ENCODE measurements at places on chromosomes 5 and 9.

DNA sequence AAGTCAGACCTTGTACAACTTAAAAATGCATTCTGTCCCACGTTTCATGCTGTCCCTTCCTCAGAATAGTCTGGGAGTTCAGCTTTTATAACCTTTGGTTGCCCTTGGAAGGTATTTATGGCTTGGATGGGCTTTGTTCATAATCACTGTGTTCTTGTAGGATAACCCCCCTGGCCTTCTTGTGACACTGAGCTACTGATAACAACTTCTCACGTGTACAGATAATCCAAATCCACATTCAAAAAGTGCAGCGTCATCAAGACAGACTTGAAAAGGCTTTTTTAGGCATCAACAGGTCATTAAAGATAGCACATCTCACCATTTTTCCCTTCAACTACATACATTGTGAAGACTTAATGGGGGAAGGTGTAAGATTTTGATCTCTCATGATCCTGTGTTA is 42.0 kb downstream of the SLC1A3 start:
- DNase-seq, result no peak

- peak; percentile 89 for DNase-seq
Observed at GRCh38 chr5:113487781-113488644, at the start of gene MCC. TSS of gene MCC (minus strand) at chr5:113488453.

DNA sequence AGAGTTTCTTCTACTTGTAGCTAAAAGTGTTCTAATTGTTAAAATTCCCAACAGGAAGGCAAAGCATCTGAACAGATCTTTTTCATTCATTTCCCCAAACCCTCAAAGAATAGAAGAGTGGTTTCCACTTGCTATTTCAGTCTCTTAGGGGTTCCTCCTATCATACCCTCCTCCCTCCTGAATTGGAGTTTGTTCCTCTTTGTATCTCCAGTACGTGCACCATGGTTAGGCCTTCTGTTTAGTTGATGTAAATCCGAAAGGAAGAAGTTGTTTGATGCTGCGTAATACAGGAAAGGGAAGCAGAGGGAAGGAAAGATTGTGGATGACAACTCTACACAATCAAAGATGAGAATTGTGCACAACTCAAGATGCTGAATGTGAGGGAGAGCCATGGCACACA is 303.6 kb downstream of the PIK3R1 start:
- no peak for DNase-seq

- no peak for DNase-seq
Observed at GRCh38 chr5:32690153-32690552, 21.0 kb upstream of the NPR3 start.

GRCh38 chr9:117783828-117784227 is 79.6 kb downstream of the TLR4 start:
- DNase-seq, result no peak

DNA sequence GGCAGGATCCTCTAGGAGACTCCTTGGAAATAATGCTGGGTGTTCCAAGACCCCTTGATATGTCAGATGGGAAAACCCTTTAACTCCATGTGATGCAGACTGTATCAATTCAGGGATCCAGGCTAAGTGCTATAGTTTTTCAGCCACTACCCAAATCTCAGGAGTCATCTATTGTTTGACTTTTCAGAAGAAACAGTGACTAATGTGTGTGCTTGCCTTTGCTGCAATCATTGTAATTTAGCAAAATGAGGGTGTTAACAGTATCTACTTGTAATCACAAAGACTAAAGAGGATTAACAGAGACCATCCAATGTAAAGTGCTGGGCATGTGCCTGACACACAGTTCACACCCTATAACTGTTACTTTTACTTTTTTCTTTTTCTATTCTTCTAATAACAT is 309.6 kb upstream of the RFX3 start:
- no peak for DNase-seq

- DNase-seq, result no peak
Observed at GRCh38 chr9:94445863-94446262, 109.0 kb upstream of the PCAT7 start.

DNA sequence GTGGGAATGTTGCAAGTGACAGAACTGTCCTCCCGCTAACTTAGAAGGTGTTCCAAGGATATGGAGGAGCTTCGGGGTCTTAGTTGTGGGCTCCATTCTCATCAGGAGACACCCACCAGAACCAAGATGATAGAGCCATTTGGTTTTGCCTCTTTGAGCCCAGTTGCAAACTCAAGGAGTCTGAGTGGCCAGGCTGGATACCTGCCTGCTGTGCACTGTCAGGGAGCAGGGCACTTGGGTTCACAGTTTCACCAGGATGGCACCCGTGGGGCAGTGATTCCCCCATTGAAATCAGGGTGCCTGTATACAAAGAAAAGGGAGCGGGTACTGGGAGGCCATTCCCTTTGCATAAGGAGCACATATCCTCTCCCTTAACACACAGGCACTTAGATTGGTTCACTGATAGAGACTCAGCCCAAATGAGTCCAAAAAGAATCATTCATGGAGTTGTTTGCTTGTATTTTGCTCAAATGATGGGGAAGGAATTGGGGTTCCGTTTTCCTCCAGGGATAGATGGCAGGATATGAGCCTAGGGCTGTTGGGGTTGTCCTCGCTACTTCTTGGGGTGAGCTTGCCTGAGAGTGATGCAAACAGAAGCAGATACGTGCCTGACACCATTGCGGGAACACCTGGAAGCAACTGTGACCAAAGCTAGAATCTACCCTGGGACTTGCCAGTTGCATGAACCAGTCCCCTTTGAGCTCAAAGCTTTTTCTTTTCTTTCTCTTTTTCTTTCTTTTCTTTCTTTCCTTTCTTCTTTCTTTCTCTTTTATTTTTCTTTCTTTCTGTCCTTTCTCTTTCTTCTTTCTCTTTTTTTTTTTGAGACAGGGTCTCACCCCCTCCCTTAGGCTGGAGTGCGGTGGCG is 1.3 kb upstream of the PRR7 start:
- DNase-seq, result no peak

DNA sequence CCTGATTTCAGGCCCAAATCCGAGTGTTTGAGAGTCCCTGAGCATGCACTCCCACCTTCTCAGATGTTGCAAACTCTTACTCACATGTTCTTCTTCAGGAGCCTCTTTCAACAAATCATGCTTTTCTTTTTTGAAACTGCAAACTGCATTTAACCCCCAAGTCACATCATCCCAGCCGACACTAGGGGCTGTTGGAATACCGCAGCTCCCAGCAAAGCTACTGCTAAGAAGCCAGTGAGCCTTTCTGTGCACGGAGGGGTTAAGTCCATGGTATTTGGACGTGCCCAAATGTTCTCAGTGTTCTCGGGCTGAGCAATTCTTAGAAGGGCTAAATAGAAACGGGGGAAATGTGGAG is 282.9 kb downstream of the NFIB start:
- DNase-seq, result peak; percentile 84

- peak; percentile 13 for DNase-seq
Observed at GRCh38 chr5:55360190-55360589, 52.4 kb downstream of the MTREX start.

- no peak for DNase-seq
Observed at GRCh38 chr5:109997161-109997560, 307.4 kb downstream of the MAN2A1 start.

DNA sequence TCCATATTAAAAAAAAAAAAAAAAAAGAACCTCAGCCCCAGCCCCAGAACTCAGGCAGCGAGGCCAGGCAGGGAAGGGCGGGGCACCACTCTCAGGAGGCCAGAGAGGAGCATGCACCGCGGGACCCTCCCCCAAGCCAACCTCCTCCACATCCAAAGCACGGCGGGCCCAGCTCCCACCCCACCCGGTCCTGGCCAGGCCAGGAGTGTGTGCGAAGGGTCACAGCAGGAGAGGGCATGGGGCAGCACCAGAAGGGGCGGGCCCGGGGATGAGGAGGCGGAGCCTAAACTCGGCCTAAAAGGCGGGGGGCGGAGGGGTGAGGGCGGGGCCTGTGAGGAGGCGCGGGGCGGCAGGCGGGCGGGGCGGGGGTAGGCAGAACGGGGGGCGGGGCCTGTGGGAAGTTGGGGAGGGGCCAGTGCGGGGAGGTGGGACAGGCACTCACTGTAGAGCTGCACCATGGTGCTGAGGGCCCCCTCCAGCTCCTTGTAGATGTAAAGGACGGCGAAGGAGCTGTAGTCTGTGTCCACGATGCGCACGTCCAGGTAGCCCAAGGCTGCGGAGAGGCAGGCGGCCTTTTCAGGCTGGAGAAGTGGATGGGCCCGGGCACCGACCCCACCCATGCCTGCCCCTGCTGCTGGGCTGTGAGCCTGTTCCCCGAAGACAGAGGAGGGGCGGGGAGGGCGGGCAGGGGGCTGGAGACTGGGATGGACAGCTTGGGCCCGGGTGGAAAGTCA is 1.2 kb downstream of the LCN15 start:
- DNase-seq, result peak; percentile 4

DNA sequence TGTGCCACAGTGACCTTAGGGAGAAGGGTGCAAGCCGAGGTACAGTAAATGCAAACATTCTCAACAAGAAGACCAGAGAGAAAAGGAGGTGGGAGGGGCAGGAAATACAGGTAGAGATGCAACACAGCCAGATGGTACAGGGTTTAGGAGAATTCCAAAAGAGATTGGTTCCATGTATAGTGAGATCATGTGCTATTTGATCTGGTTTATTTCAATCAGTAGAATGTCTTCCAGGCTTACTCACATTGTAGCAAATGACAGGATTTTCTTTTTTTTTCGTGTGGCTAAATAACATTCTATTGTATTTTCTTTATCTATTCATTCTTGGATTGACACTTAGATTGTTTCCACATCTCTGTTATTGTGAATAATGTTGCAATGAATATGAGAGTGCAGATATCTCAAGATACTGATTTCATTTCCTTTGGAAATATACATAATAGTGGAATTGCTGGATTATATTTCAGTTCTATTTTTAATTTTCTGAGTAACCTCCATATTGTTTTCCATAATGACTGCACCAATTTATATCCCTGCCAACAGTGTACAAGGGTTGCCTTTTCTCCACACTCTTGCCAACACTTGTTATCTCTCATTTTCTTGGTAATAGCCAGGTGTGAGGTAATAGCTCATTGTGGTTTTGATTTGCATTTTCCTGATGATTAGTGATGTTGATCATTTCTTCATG is 107.8 kb upstream of the GAS1 start:
- no peak for DNase-seq

DNA sequence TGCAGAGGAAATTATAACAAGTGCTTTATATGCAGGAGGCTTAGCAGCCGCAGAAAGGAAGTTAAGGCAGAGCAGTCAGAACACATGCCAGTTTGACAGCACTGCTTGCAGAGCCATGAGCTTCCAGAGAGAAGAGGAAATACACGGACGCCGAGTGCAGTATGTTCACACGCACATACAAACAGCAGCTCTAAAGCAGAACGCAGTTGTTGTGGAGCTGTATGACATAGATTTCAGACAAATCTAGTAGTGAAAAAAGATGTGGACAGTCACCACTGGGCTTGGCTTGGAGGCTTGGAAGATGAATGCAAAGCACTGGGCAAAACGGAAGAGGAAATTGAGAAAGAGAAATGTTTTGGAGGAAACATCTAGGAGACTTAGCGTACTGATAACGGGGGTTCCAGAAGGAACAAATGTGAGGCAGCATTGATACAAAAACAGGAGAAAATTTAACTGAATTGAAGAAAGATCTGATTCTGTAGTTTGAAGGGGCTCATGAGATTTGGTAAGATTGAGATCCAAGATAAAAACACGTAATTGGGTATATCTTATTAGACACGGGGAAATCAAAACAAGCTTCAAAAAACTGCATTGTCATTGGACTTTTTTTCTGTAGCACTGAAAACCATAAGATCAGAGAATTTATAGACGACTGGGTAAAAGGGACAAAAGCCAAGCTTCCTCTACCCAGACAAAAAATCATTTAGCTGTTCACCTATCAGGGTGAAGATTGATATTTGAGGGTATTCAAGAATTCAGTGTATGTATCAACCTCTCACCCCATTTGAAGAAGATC is 19.6 kb upstream of the ROPN1L start:
- peak; percentile 22 for DNase-seq

GRCh38 chr5:77994943-77995342 is 218.8 kb upstream of the TBCA start:
- DNase-seq, result no peak

DNA sequence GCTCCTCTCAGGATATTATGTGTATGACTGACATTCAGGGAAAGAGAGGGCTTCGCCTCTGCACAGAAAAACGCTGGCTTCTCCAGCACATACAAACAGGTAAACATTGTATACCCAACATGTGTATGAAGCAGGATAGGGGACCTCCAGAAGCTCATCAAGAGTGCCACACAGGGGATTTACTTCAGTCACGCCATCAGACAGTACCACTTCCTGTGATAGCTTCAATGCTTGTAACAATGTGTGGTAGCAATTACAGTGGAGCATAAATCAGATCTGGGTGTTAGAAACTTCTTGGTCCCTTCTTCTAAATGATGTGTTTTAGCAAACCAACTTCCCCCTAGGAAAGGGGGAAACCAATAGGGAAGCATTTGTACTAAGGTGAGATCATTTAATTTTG is 160.8 kb downstream of the TSSK1B start:
- DNase-seq, result no peak
